ENCODE measurements at places on chromosomes 11 and 22. TPM values are rescaled to one million over a fixed set of nuclear protein-coding genes. Genes with fewer than 3 reads are reported as not detected.

The ZP1 gene
- polyA plus RNA-seq = 0.67 TPM

The DSCAML1 gene
- polyA plus RNA-seq = not detected

The LMO1 gene
- polyA plus RNA-seq = not detected

The SYT7 gene
- polyA plus RNA-seq = 0.01 TPM

The APOL4 gene
- 0.23 TPM for polyA plus RNA-seq

DNA sequence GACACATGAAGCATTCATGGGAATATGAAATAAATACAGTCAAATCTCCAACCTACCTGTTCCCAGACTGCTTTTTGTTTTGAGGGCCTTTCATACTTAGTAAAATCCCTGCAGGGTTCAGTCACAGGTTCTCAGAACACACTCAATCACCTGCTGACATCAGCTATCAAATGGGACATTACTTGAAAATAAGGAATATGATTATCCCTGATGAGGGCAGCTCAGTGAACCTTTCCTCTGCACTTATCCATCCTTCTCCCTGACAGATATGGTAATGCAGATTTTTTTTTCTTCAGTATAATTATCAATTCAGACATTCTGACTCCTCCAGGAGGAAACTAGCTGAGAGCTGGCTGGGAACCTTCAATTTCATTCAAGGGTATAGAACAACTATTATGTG lies 1127.4 kb upstream of the CCDC90B start:
- DNase-seq = no peak

DNA sequence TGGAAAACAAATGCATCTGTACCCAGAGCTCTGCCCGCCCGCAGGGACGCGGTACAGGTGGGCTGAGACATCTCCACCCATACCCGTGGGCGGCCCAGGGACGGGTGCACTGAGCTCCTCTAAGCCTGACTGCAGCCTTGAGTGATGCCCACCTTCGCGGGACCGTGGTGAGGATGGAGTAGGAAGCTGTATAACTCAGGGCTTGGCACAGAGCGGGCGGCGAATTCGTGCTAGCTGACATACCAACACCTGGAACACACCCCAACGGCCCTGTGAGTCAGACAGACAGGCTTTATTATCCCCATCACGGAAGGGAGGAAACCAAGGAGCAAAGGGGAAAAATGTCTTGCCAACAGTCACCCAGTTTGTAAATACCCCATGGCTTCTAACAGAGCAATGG lies 61.9 kb downstream of the SMCO4 start:
- no peak for DNase-seq

- no peak for DNase-seq
Measured at GRCh38 chr22:49736538-49736937, 91.1 kb downstream of the BRD1 start.

DNA sequence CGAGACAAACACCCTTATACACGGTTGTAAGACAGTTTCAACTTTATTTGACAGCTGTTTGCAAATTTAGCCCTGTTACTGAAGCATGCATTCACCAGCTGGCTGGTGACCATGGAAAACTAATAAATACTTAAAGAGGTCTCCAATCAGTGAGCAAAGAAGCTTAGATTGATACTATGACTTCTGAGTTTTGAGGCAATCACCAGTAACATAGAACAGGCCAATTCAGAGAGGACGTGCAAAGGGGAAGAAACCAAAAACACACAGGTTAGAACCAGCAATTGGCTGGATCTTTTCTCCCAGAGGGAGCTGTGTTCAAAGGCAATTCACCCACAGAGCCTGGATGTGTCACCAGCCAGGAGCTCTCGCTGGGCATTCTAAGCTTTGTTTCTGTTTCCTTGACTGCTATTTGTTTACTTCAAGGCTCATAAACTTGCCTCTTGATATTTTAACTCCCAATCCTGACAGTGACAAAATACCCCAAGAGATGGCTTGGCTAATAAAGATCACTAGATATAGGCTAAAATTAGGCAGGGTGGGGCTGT lies 113.6 kb upstream of the MTMR2 start:
- no peak for DNase-seq

DNA sequence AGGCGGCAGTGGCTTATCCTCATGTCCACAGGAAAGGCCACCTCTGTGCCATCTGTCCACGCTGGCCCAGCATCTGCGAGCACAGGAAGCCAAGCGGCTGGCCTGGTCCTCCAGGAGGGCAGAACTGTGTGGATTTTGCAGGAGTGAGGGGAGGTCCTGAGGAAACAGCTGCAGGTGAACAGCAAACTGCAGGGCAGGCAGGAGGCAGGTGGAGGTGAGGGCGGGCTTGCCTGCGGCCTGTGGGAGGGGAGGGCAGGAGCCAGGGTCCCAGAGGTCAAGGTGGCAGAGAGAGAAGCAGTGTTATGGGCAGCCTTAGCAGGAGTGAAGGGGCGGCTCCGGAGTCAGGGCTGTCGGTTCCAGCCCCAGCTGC lies 369.7 kb downstream of the SHANK2 start:
- no peak for DNase-seq

GRCh38 chr22:23401111-23401909 lies 178.8 kb downstream of the IGLL1 start:
- DNase-seq = peak; percentile 50

DNA sequence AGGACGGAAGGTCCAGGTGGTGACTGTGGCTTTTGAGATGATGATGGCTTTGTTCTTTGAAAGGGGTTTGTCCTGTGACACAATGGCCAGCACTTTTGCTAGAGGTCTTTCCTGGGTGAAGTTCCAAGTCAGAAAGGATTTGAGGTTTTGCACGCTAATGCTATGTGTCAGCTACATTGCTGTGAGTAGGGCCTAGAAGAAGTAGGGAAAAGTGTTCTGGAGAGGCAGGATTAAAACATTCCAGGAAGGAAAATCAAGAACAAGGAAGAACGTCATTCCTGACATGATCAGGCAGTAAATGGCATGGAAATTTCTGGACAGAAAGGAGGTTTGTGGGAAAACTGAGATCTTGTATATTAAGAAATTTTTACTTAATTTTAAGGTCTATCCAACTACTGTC lies 290.7 kb downstream of the NTM start:
- DNase-seq = no peak

GRCh38 chr22:17928391-17928790 lies 96.0 kb downstream of the MICAL3 start:
- no peak for DNase-seq

DNA sequence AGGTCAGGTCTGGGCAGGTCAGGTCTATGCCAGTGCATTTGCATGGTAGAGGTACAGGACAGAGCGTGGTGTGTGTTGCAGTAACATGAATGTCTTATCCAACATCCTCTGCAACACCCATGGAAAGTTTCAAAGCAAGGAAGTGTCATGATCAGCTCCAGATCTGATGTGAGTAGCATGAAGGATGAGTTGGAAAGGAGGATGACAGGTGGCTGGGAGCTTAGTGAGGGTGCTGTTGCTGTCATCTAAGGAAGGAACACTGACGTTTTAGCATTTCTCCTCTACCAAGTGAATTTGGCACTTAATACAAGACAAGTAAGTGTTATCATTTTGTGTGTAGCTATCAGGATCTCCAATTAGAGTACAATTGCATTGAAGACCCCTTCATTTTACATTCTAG lies 65.1 kb downstream of the GRK3 start:
- no peak for DNase-seq

DNA sequence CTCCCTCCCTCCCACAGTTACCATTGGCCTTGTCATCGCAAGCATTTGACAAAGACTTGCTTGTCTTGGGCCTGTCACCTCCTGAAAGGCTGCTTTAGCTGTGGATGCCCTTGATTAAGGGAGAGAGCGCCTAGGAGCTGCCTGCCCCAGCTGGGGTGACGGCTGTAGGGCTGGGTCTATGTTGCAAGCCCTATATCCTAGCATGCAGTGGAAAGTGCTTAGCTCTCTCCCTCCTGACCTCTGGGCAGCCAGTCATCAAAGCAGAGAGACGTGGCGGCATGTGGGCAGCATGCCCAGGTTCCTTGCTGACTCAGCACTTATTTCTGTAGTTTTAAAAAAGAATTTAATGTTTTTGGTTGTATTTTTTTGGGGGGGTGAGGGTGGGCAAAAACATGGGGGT lies 75.9 kb downstream of the BARX2 start:
- no peak for DNase-seq

- no peak for DNase-seq
Measured at GRCh38 chr11:27902981-27903624, 202.8 kb upstream of the BDNF start.

DNA sequence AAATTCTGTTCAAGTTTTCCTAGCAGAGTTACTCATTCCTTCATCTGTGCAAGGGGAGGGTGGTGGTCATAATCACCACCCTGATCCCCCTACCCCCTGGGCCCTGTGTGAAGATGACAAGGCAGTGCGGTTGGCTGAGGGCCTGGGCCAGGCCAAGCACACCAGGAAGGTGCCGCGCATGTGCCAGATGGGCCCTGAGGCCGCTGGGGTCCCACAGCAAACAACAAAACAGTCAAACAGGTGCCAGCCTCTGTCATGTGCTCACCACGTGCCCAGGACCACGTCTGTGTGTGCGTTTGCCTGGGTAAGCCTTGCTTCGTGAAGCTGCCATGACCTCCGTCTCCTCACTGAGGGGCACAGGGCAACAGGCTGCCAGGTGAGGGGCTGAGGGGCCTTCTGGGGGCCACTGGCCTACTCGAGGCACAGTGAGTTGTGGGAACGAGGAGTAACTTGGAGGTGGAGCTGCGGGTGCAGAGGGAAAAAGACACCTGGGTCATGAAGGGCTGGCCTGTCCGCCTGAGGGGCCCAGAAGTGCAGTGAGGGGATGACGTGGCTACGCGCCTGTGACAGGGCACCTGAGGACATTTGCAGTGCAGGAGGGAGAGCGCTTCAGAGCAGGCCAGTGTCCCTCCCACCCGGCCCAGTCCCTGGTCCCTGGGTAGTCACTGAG lies 25.8 kb downstream of the RSPH14 start:
- no peak for DNase-seq
